GM12878 (cell line): ENCODE measurements at places on chromosomes 12 and 14.

DNA sequence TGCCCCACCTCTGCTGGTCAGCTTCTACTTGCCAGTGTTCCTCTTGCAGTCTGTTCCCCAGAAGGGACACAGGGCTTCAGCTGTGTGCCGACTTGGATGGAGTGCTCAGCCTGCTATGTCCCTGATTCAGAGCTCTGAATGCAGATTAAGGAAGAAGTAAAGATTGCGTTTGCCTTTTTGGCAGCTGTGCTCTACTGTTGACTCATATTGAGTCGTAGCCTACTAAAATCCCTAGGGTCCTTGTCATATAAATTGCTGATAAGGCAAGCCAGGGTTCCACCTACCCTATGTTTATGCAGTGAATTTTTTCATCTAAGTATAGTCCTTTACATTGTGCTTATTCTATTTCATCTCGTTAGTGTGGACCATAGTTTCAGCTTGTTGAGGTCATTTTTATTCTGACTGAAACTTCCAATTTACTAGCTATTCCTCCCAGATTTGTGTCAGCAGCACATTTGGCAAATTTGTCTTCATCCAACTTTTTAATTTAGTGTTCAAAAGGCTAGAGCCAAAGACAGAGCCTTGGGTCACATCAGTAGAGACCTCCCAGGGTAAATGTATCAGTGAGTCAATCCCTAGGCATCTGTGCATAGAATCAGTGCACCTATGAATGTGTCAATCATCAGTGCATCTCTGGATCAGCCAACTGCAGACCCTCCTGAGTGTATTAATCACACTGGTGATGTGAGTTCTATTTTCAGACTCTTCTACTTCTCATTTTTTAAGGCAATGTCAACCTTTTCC lies 31.9 kb downstream of the CACNA1C start:
- no peak for DNase-seq

GRCh38 chr14:40133463-40133862 lies 701.2 kb upstream of the FBXO33 start:
- DNase-seq, result no peak

DNA sequence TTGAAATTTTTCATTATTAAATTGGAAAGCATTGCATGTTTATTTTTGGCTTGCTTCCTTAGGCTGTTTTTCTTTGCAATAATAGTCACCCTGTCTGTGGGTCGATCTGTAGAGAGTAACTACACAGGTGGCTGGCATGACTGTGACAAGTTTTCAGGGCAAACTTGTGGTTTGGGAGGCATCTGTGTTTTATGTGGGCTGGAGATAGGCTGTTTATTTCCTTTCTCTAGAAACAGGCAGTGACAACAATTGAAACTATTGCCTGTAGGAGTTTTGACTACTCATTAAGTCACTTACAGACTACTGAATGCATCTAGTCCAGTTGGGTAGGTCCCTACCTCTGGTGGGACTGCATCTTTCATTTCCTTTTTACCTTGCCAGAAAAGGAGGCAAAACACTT lies 155.6 kb downstream of the DYRK2 start:
- no peak for DNase-seq

- no peak for DNase-seq
Observed at GRCh38 chr12:92162079-92162478, 16.4 kb upstream of the BTG1 start.
